Central memory CD4-positive, alpha-beta T cell (primary cell): ENCODE measurements at places on chromosomes 11 and 22.

GRCh38 chr11:119691020-119691666 is 37.9 kb downstream of the NECTIN1 start:
- DNase-seq = peak; percentile 37

DNA sequence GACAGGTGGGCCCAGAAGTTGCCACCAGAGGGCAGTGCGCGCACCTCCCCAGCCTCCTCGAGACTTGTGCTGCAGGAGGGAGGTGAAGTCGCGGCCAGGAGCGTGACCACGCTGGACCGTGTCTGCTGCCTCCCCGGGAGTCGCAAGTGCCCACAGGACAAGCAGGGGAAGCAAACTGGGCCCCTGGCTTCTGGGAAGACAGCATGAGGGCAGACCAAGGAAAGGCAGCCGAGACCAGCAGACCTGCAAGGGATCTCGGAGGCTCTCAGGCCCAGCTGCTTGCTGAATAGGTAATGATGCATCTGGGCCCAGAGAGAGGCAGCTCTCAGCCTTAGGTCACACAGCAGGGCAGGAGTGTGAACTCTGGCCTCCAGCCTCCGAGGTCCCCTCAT is 17.0 kb upstream of the IL2RB start:
- DNase-seq = peak; percentile 71

DNA sequence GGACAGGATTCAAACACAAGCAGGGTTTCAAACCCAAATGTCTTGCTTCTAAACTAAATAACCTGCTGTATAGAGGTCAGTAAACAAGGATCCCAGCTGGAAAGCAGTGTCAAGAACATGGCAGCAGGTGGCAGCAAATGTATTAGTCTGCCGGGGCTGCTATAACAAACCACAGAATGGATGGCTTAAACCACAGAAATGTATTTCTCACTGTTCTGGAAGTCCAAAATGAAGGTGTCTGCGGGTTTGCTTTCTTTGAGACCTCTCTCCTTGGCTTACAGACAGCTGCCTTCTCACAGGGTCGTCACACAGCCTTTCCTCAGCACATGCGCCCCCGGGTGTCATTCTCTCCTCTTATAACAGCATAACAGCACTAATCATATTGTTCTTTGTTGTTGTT is 65.1 kb upstream of the LRRC55 start:
- DNase-seq = no peak

- DNase-seq = no peak
Measured at GRCh38 chr11:79963856-79964645, 523.2 kb upstream of the TENM4 start.

DNA sequence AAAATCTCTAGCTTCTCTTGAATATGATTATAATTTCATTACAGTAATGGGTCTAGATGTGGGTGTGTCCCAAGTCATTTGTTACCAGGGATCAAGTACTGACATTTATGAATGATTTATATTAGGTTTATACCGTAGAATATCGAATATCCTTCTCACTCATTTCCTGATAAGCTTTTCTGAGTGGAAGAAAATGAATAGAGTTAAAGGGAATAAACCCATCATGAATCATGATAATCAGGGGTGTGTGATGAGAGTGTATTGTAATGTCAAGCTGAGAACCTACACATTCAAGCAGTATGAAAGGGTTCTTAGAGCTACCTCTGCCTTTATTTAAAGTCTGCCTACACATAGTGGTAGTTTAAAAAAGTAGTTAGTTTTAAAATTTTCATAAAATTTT is 17.3 kb downstream of the MED17 start:
- DNase-seq = no peak

- no peak for DNase-seq
Measured at GRCh38 chr11:19419021-19419750, 178.4 kb upstream of the E2F8 start.

DNA sequence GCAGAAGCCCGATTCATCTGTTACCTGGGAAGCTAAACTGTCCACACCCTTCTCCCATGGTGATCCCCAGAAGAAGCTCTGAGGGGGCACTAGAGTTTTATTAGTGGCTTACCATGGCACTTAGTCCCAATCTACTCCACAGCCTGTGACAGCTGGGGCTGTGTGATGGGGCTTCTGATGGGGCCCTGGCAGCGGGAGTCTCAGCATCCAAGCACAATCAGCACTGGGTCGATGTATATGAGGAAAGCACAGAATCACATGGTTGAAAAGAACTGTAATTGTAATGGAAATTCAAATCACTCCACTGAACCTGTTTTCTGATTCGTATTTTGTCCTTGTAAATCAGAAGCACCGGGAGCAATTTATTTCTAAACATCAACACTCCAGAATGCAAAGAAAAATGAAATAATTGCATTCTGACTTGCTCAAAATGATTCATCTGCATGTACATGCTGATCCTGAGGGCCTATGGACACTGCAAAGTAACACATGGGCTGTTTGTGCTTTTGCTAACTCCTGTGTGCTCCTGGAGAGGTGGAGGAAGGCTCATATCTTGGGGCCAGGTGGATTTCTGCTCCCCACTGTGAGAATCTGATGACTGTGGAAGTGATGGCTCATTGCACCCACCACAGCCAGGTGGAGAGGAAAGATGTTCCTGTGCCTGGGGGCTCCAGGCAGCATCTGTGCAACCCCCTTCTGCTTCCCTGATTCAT is 203.0 kb downstream of the KIRREL3 start:
- no peak for DNase-seq

- no peak for DNase-seq
Measured at GRCh38 chr11:60347084-60347797, 20.2 kb downstream of the MS4A6E start.

- no peak for DNase-seq
Measured at GRCh38 chr11:59967677-59968394, 4.0 kb downstream of the OOSP4A start.

GRCh38 chr22:29580200-29580810 is 608 bp downstream of the NIPSNAP1 start:
- DNase-seq = peak; percentile 12

DNA sequence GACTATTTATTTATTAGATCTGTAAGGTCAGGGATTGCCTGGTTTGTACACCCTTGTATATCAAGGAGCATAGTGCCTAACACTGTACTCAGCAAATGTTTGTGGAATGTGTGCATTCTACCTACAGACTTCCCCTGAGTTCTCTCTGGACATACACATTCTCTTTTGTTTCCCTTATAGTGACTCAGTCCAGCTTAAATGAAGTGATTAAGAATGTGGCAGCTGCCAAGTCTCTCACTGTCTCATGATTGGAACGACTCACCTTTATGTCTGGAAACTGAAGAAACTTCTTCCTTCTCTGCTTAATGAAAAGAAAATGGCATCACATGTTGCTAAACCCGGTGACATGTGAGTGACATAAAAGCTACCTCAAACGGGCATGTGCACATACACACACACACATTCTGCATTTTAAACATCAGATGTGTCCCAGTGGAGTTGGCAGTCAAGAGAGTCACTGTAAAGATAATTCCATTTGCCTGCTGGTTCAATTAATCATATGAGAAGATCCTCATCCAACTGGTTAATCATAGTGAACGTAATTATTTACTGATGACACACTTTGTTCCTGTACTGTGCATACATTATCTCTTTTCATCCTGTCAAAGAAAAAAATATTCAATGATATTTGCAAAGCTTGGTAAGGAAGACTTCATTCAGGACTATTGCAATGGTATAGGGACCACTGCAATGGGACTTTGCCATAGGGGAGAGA is 42.8 kb downstream of the GLYAT start:
- DNase-seq = no peak

DNA sequence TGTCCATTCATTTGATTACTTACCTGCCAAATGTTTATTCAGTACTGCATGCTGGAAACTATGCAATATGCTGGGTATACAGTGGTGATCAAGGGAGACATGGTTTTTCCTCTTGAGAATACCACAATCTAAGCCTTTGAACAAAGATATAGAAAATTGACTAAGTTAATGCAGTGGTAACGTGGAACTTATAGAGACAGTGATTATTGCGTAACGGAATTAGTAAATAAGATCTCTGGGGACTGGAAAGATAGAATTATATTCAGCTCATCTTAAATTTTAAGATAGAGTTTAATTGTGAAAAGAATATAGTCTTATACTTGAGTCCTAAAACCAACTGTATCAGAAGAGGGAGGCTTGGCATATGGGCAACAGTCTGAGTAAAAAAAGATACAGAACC is 129.5 kb downstream of the UVRAG start:
- DNase-seq = no peak

DNA sequence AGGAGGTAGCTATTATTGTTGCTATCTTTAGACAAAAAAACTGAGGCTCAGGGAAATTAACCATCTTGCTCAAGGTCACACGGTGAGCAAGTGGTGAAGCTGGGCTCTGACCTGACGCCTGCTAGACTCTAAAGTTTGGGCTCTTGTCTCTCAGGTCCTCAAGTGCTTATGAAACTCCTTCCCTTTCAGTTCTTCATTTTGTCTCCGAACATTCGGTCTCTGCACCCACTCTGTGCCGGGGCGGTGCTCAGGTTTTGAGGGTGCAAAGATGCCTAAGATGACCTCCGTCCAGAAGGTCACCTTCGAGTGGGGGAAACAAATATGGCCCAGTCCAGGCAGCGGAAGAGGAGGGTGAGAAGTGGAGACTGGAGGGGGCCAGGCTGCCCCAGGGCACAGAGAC is 16.0 kb downstream of the OVOL1 start:
- no peak for DNase-seq

DNA sequence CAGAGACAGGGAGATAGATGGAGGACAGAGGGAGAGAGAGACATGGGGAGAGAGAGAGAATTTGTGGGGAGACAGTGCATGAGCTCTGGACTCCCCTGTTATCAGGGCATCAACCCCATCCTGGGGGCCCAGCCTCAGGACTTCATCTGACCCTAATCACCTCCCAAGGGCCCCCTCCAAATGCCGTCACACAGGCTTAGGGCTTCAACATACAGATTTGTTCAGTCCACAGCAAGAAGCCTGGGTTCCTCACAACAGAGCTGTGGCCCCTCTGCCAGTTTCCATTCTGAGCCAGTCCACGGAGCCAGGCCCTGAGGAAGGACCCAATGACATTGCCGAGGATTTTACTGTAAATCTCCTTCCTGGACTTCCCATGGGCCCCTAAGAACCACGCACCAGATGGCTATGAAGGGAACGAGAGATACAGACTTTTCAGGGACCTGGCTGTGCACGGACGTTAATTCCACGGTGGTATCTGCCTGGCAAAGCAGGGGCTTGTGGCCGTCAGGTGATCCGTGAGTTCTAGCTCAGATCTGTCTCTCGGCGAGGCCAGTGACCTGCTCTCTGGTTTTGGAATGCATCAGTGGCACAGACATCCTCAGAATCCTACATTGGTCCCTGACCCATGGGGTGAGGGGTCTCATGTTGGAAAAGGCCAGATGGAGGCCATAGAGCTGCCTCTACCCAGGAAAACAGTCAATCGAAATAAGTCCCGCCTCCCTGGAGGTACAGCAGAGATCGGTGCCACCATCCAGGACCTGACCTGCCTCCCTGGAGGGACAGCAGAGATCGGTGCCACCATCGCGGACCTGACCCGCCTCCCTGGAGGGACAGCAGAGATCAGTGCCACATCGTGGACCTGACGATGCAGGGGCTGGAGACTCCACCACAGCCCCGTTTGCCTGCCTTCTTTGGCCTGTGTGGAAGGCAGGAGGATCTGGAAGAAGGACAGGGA is 8.7 kb upstream of the B4GALNT4 start:
- no peak for DNase-seq

- DNase-seq = peak; percentile 69
Measured at GRCh38 chr22:50270666-50271394, 650 bp upstream of the MAPK11 start.

GRCh38 chr22:49270595-49271368 is 556.9 kb downstream of the BRD1 start:
- DNase-seq = no peak

GRCh38 chr11:48127521-48128183 is 89.0 kb upstream of the OR4B1 start:
- DNase-seq = no peak

DNA sequence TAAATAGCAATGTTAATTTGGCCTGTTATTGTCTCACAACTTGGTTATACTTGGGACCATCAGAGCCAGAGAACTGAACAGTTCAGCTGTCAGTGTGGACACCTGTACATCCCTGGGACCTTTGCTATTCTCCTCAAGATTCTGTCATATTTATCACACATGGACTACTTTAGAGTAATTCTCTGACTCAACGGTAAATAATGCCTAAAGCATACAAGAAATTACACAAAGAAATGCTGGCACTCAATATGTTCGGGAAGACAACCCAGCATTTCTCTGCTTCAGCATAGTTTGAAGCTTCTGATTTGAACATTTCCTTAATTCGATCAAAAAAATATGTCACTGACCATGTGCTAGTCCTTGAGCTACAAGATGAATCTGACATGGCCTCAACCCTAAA is 34.6 kb upstream of the MMP13 start:
- DNase-seq = no peak

DNA sequence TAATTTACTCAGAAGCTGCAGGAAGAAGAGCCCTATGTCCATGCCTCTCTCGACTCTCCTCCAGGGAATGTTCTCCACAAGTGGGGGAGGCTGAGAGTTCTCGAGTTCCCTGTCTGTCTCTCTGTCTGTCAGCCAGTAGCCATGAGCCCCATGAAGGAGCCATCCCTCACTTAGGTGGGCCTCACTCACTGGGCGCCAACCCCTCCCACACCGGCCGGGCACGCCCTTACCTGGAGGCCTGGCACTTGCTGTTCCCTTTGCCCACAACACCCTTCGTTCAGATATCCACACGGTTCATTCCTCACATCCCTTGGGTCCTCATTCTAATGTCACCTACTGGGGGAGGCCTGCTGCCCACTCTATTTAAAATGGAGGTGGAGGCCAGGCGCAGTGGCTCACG is 14.2 kb upstream of the IL10RA start:
- no peak for DNase-seq

GRCh38 chr11:120034176-120034875 is 103.6 kb downstream of the TRIM29 start:
- no peak for DNase-seq

DNA sequence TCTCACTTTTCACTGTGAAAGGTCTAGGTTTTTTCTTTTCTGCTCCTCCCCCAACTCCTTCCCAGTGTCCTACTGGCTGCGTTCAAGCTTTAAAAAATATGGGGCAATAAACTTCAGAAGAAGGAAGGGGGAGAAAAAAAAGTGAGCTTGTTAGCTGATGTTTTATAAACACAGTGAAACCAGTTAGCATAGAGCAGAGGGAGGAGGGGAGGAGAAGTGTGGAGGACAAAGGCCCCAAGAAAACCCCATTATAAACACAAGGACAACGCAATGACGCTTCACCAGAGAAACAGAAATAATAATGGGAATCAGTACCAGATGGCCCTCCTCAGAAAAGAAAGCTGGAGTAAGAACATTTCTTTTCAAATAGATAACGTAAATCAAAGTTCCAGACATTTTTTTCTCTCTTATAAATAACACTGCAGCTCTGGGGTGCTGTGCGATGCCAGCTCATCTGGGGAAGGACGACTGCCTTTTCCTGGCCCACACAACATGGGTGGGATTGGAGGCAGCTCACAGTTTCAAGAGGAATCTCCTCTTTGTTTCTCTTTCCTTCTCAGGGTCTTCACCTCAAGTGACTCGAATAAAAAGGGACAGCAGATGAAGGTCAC is 235.4 kb upstream of the NARS2 start:
- no peak for DNase-seq
